ENCODE measurements at places on chromosomes 5 and 9.

- DNase-seq = no peak
Observed at GRCh38 chr5:89399548-89399947, 516.6 kb upstream of the MEF2C start.

DNA sequence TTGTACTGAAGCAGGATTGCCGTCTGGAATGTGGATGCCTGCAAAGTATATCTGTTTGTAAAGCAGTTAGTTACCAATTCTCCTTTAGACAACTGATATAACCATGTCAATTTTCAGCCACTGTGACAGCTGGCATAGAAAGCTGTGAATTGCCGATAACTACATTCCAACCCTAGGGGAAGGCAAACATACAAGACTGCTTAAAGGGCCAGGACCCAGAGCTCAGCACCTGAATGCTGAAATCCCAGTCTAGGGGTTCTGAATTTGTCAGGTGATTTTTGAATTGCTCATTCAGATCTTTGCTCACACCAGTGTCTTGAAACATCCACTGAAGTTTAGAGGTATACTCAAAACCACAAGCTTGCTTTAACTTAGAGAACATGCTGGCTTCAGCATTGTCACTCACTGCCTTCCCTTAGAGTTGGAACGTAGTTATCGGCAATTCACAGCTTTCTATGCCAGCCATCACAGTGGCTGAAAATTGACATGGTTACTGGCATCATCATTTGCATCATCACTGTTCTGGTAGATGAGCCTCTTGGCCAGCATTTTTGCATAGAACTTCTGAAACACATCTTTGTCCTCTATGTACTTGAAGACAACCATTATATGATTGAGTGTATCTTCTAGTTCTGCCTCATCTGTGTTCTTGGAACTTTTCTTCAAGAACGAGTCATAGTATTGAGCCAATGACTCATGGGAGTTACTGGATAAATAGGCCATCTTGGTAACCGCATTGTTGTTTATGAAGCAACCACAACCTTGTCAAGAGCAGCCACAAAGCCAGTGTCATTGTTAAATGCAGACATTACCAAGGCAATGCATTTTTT lies 82.1 kb downstream of the CCDC192 start:
- DNase-seq = peak; percentile 88

GRCh38 chr5:16737209-16737608 lies 120.4 kb upstream of the RETREG1 start:
- DNase-seq = no peak

DNA sequence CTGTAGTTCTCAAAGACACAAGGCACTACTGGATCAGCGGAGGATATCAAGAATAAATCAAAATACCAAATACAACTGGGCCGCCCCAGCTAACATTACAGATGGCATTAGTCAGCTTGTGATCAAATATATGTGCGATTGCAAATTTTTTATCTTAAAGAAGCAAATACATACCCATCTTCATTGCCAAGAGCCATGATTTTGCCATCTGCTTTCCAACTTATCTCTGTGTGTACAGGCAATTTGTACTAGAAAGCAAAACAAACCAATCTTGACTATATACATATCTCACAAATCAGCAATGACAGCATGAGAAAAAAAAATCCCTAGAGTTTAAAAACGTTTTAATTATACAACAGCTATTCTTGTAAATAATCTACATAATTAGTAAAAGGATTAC lies 20.3 kb downstream of the GEMIN5 start:
- no peak for DNase-seq

DNA sequence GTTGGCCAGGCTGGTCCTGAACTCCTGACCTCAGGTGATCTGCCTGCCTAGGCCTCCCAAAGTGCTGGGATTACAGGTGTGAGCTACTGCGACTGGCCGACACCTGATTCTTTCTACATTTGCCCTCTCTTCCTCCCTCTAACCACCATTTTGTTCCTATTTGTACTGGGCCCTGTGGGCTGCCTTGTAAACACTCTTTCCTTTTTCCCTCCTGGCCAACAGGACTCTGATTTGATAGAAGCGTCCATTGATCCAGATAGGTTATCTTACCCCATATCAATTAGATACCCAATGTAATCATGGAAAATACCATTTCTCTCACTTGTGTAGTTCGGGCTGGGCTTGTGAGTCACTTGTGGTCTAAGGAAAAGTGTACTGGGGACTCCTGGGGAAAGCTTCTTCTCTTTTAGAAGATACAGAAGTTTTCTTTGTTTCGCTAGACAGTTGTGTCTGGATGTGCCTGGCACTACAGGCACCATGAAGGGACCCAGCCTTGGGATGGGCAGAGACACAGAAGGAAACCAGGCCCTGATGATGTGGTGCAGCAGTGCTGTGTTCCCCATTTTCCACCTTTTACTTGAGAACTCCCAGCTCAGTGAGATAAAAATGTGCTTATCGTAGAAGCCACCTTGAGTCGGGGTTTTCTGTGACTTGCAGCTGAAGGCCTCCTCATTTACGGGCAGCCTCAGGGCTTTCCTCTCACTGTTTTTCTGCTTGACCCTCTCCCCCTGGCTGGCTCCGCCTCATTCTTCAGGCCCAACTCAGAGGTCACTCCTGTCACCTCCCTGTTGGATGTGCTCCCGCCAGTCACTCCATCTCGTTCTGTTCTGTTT lies 32.8 kb upstream of the CPEB4 start:
- no peak for DNase-seq

DNA sequence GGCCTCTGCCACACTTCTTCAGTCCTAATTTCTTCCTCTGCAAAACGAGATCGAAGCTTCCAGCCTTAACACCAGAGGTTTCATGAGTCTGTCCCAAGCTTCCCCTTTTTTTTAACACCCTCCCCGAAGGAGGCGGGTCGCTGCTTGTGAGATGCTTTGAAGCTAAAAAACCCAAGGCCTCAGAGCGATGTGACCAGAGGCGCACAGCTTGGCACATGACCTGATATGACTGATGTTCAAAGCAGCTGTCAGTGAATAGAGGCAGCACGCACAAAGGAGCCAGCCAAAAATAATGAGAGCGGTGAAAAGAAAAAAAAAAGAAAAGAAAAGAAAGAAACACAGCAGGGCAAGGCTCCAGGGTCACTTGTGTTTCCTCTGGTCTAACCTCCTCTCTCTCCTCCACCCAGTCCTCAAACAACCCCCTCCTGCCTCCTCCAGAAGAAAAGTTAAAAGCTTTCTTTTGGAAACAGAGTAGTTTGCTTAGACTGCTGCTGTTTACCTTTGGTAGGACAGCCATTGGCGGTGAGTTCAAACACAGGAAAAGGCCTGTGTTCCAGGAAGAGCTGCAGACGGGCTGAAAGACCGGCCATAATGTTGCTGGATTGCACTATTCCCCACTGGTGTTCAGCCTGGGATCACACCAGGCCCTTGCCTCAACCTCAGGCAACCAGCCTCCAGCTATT lies 10.9 kb upstream of the ZNF366 start:
- DNase-seq = no peak

DNA sequence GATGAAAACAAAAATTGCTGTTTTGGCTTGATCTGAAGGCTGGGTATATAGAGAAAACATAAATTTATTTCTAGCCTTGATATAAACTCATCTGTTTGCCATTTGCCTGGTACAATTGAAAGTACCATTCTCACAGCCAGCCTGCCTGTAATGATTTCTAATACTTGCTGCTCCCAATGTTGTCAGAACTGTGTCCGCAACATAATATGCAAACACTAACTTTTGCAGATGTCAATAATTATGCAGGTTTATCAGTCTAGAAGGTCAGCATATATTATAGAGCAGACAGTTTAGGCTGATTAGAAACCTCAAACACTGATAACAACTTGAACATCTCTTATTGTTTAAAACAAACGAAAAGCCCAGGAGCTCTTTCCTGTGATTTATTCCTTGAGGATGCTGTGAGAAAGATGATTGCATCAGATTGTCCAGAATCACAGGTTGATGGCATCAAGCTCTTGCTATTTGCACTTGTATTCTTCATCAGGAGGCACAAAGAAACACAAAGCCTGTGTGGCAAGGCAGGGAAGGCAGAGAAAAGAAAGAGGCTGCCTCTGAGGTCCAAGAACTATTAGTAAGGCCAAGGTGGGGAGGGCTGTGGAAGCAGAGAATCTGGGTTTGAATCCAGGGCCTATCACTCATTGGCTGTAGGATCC lies 21.4 kb upstream of the HMHB1 start:
- DNase-seq = no peak

- peak; percentile 35 for DNase-seq
Observed at GRCh38 chr5:153896701-153897100, 142.0 kb downstream of the FAM114A2 start.

- DNase-seq = no peak
Observed at GRCh38 chr9:134406366-134407120, 80.3 kb downstream of the RXRA start.

GRCh38 chr5:135211083-135211790 lies 177.2 kb upstream of the PITX1 start:
- DNase-seq = no peak

DNA sequence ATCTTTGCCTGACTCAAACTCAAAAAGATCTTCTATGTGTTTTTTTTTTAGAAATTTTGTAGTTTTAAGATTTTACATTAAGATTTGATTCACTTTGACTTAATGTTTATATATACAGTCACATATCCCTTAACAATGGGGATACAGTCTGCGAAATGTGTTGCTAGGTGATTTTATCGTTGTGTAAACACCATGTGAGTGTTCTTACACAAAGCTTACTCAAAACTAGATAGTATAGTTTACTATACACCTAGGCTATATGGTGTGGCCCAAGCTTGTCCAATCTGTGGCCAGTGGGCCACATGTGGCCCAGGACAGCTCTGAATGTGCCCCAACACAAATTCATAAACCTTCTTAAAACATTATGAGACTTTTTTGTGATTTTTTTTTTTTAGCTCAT lies 131.9 kb downstream of the CWC27 start:
- no peak for DNase-seq

DNA sequence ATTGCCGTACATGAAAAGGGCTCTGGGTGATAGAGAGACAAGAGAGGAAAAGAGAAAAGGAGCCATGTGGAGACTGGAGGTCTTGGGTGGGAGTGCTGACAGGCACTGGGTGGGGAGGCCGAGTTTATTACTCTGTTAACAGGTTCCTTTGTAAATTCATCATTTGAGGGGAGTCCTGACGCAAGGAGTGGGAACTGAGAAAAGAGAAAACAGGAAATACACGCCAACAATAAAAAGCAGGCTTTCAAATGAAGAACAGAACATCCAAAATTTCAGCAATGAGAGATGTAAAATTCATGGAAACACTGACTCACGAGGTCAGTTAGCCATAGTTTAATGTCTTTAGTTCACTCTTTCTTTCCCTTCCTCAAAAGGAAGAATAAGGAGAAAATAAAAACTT lies 342.8 kb downstream of the TMEM167A start:
- no peak for DNase-seq

DNA sequence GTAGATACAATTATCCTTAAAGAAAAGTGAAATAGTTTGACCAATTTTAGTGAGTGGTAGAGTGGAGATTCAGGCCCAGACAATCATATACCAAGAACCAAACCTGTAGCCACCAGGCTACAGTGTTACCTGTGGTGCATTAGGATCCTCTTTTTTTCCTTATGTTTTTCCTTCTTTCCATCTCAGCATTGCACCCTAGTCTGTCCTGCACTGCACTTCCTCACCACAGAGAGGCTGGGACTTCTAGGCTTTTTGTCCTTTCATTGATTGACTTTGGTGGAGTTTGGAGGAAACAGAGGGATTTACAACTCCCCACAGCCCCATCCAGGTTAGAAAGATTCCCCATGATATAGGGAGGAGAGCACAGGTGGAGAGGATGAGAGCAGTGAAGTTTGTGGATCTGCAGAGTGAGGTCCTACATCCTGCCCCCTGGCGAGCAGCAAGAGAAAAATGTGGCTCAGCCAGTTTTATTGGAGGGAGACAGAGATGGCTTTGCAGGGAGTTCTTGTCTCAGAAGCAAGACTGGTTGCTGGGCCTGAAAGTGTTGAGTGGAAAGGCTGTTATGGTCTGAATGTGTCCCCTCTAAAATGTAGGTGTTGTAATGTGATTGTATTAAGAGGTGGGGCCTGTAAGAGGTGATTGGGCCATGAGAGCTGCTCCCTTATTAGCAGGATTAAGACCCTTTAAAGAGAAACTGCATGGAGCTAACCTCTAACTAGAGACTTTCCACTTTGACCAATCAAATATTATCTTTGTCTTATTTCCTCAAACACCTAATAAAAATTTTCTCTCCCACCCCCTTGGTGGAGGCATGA lies 36.2 kb downstream of the KIF4B start:
- DNase-seq = no peak

DNA sequence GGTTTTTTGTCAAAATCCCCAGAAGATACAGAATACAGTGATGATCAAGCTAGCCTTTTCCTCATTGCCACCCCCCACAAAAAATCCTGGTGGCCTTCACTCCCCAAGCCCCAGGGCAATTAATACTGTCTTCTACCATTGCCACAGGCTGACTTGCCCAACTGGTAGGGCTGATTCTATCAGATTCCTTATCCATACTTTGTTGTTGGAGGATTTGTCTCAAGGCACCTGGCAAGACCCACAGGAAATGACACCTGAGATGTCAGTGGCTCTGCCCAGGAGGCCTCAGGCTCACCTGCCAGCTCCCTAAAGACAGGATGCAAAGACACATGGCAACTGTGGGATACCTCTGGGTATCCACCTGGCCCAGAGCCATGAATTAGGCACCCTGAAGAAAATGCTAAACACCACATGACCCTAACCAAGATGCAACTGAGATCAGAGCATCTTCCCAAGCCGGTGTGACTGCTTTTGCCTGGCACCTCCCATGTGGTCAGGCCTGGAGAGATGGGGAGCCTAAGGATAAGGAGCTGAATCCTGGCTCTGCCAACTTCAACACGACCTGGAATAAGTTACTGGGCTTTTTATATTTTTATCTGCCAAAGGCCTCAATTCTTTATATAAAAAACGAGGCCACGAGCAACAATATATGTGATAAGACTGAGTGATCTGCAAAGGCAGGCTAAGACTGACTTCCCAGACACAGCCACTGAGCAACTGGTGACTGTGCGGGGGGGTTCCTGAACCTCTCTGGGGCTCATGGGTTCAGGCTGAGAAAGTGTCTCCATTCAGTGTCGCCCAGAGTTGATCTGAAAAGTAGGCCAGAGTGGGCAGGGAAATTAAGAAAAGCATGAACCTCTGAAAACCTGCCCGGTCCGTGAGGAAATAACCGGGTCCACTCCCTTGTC lies 944 bp downstream of the ATOX1 start:
- DNase-seq = no peak

DNA sequence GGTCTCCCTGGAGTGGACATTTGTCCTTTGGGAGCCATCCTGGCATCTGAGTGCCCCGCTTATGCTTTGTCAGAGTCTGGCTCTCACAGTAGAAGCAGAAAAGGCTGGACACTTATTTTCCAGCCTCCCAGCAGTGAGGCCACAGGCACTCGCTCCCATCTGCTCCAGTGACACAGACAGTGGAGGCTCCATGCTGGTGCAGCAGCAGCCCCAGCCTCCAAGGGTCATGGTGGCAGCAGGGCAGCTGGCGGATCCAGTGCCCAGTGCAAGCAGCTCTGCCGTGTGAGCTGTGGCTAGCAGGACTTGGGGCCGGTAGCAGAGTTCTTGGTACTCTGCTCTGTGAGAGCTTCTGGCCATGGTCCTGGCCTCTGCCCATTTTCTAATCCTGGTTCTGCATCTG lies 157.3 kb upstream of the ALDH1B1 start:
- DNase-seq = no peak

- DNase-seq = peak; percentile 91
Observed at GRCh38 chr5:175517824-175518450, 39.6 kb downstream of the SFXN1 start.

GRCh38 chr9:32395510-32396216 lies 11.2 kb downstream of the ACO1 start:
- peak; percentile 83 for DNase-seq

GRCh38 chr9:124449381-124450151 lies 685 bp upstream of the ADGRD2 start:
- no peak for DNase-seq

- DNase-seq = no peak
Observed at GRCh38 chr5:159990506-159990905, 18.4 kb upstream of the TTC1 start.

GRCh38 chr5:102139029-102139428 lies 157.1 kb downstream of the SLCO4C1 start:
- DNase-seq = no peak

All from non-pigmented ciliary epithelial cell (primary cell).